Sciatic nerve (tissue), 2 donors: ENCODE measurements at places on chromosomes 7 and 10.
A peak's percentile ranks its signal among the peaks of the same experiment; 100 is the strongest.

- no peak for DNase-seq
Observed at GRCh38 chr7:137166363-137166762, 177.2 kb downstream of the PTN start.

- no peak for DNase-seq
Observed at GRCh38 chr10:53183733-53184132, 411.1 kb upstream of the MBL2 start.

- DNase-seq: peak; percentile 31
Observed at GRCh38 chr10:131201741-131202515, 109.6 kb downstream of the TCERG1L start.

DNA sequence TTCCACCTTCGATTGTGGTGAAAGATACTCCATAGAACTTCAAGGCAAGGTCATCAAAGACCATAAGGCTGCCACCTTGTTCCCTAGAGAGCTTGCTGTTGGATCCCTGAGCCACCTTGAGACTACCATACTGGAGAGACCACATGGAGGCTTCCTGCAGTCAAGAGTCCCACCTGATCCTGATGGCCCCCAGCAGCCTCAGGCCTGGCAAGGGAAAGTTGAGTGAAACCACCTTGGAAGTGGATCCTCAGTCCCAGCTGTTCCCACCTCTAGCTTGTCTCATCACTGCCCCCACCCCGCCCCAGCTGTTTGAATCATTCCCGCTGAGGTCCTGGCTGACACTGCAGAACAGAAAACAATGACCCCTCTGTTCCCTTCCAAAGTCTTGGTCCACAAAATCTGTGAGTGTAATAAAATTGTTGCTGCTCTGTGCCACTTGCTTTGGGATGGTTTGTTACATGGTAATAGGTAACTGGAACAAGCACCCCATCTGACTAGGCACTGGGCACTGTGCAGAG is 32.0 kb downstream of the PRLHR start:
- DNase-seq: no peak

- no peak for DNase-seq
Observed at GRCh38 chr10:61757525-61758397, 95.0 kb downstream of the CABCOCO1 start.

GRCh38 chr10:4622384-4622783 is 203.6 kb upstream of the AKR1E2 start:
- DNase-seq: no peak

DNA sequence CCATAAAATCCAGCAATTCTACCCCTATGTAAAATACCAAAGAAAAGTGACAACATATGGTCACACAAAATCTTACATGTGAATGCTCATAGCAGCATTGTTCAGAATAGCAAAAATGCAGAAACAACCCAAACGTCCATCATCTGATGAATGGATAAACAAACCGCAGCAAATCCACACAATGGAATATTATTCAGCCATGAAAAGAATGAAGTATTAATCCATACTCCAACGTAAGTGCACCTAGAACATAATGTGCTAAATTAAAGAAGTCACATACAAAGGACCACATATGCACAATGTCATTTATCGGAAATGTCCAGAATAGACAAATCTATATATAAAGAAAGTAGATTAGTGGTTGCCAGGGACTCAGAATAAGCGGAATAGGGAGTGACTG is 57.4 kb downstream of the SMURF1 start:
- DNase-seq: no peak

DNA sequence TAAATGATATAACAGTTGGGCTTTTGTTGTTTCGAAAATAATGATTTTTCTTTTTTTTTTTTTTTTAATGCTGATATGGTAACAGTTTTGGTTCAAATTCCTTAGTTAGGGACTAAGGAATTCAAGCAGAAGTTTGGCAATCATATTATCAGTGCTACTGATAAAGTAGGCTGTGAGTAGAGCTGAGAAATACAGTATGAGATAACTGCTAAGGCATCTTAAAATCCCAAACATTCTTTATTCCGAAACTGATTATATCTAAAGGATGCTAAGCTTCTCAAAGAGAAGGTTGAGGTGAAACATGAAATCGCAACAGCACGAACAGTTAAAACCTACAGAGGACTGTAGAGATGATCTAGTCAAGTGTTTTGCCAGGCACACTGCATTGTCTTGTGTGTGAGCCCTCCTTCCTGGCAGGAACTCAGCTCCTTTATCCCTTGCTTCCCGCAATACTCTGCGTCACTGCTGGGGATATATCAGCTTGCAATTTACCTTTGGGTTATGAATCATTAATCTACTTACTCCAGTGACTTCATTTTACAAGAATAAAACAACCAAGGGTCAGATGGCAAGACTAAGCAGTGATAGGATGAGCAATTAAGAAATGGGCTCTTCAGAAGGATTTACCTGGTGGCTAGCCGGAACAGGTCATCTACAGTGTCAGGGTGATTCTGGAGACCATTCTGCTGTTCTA is 36.7 kb downstream of the IRF5 start:
- no peak for DNase-seq
